ENCODE measurements at places on chromosomes 7 and 10.

DNA sequence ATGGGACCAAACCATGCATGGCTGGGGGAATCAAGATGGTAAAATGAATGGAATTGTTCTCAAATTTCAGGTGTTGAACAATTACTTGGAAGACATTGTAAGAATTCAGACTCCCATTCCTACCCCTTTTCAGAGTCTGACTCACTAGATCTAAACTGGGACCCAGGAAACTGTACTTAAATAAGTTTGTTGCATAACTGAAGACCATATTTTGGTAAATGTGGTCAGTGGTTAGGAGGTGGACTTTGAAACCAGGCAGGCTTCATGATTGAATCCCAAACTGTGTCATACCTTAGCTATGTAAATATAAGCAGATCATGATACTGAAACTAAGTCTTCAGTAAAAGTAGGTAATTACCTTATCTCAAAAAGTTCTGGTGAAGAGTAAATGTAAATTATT is 41.7 kb downstream of the ZWINT start:
- DNase-seq = no peak

GRCh38 chr7:42550706-42551470 is 313.9 kb upstream of the GLI3 start:
- DNase-seq = no peak

DNA sequence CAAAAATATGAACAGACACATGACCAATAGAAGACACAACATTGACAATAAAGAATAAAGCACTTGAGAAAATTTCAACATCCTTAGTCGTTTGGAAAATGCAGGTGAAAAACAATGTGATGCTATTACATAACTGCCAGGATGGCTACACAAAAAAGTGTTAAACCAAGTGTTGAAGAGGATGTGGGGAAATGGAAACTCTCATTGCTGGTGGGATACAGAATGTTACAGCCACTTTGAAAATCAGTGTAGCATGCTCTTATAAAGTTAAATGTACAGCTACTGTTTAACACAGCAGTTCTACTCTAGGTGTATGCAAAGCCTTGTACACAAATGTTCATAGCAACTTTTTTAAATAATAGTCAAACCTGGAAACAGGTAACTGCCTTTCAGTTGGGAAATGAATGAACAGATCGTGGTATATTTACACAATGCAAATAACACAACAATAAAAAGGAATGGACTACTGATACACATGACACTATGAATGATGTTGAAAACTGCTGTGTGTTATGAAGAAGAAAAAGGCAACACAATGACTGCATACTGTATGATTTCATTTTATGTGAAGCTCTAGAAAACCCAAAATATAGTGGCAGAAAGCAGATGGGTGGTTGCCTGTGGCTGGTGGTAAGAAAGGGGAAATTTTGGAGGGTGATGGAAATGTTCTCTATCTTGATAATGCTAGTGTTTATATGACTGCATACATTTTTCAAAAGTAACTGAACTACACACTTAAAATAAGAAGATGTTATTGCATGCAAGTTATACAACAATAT is 102.2 kb upstream of the VIPR2 start:
- DNase-seq = no peak

DNA sequence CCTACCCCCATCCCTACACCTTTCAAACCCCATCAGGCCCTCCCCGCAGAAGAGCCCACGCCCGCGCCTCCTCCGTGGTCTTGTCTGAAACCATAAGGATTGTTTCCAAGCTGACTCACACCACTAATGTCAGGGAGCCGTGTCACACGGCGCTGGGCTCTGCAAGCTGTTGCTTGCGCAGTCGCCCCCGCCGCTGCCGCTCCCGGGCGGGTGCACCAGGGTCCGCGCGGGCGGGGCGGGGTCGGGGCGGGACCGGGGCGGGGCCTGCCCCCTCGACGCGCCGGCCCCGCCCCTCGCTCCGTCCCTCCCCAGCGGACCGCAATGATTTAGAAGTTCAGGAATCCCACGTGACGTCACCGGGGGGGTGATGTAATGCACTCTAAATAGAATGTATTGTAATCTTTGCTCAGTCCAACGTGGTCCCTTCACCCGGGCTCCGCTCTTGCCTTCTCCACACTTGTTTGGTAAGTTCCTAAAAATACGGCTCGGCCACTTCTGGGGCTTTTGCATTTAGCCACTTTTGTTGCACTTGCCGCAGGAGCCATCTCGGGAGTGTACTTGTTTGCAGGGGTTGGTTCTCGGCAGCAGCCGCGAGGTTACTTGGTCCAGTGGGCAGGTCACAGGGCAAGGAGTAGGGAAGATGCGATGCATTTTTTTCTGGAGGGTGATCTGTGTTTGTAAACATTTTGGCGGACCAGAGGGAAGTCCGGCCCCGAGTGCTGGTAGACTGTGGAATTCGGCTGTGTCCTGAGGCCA is 3.2 kb upstream of the CREB5 start:
- DNase-seq = peak; percentile 90

- DNase-seq = no peak
Measured at GRCh38 chr10:51501396-51501795, 198.0 kb downstream of the CSTF2T start.

GRCh38 chr10:106711313-106711906 is 453.1 kb downstream of the SORCS1 start:
- peak; percentile 52 for DNase-seq

DNA sequence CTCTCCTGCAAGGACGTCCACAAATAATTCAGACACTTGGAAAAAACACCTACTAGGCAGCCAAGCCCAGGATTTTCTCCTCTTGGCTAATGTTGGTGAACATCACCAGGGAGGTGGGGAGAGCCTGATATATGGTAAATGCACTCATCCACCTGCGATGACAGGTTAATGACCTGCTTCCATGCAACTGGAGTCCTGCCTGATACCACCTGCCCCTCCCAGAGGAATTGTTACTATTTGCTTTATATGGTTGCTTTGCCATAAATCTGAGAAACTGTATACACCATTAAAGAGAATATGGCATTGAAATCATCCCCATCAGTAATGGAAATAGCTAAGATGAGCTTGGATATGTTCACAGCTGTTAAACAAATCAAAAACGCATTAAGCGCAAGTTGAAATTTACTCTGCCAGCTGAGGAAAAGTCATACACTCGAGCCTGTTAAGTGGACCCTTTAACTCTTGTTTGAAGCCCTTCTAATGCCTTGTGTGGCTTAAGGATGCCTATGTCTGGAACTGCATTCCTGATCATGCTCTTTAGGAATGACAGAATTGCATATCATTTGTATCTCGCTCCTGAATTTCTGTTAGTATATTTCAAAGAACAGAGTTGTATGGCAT is 208.3 kb downstream of the PRPF18 start:
- no peak for DNase-seq

DNA sequence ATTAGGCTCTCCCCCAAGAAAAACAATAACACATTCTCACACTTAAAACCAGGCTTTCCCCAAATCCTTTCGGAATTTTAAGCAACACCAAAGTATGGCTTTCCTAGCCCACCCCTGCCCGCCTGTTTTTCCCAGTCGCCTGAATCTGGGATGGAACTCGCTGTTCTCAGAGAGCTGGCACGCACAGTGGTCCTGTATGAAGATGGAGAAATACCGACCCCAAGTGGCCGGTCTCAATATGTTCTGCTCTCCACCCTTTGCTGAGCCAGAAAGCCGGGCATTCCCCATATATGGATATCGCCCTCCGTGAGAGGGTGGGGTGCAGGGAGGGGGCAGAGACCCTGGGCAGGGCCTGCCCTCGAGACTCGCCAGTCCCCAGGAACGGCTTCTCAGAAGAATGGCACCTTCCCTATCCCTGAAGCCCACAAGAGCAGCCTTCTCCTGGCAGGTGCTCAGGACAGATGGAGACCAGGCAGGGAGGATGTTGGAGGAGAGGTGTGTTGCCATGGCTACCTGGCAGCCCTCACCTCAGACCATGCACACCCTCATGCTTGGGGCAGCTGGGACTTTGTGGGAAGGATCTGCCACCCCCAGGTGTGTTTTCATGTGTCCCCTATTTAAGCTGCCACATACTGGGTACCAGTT is 3.4 kb downstream of the TACR2 start:
- peak; percentile 47 for DNase-seq

GRCh38 chr7:154744256-154744860 is 258.6 kb downstream of the PAXIP1 start:
- peak; percentile 43 for DNase-seq

DNA sequence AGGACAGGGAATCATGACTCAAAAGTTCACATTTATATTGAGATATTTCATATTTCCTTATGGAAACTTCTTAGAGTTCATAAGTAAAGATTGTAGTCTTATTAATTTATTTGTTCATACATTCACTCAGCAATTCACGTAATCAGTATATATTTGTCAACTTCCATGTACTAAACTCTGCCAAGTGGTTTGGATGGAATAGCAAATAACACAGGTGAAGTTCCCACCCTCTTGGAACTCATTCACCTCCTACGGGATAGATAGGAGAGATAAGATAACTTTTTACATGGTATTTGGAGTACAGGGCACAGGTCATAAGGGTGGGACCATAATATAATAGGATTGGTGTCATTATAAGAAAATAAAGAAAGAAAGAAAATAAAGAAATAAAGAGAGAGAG is 234.0 kb downstream of the CDC14C start:
- DNase-seq = no peak

DNA sequence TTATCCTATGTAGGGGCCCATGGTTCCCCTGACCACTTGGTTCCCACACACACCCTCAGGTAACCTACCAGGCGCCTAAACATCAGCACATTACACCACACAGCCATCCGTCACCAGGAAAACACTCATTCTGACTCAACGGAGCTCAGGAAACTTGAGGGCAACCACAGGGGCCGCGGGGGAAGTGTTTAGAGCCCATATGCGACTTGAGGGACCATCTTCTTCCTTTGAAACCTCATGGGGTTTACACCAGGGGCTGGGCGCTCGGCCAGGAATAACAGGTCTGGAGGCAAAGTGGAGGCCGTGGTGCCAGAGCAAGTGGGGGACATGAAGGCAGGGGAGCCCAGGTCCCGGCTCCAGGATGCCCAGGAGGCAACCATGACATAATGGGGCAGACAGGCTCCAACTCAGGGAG is 1.5 kb downstream of the STX1A start:
- peak; percentile 82 for DNase-seq

Measured in stimulated activated naive CD8-positive, alpha-beta T cell treated with anti-CD3 and anti-CD28 coated beads, Interleukin-15, Interleukin-2, amounts not matched to agents 100 U/mL and 50 U/mL, for 24 hours (primary cell).